ENCODE measurements at places on chromosomes 12 and 14.

DNA sequence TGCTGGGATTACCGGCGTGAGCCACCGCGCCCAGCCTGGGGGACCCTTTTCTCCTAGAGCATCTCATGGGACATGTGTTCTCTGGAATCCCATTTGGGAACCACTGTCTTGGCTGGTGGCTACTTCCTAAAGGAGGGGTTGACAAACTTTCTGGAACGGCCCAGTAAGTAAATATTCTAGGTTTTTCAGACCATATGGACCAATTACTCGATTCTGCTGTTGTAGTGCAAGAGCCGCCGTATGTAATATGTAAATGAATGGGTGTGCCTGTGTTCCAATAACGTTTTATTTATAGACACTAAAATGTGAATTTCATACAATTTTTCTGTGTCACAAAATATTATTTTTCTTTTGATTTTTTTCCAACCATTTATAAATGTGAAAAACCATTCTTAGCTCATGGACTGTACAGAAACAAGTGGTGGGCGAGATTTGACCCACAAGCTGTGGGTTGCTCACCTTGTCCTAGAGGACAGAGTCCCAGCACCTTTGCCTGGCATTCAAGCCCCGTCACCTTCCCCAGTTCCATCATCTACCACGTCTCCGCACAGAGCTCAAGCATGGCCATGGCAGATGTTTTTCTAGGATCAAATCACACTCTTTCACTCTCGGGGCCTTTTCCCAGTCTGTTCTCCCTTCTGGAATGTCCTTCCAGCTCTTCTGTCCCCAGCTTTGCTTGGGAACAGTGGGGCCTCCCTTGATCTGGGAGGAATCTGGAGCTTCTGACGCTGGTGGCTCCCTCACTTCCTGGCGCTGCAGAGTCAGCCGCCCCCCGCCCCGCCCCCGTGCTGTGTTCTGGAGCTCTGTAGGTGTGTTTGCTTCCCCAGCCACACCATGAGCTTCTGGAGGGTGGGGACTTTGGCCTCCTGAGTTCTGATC is 17.9 kb upstream of the RCOR1 start:
- DNase-seq = no peak

DNA sequence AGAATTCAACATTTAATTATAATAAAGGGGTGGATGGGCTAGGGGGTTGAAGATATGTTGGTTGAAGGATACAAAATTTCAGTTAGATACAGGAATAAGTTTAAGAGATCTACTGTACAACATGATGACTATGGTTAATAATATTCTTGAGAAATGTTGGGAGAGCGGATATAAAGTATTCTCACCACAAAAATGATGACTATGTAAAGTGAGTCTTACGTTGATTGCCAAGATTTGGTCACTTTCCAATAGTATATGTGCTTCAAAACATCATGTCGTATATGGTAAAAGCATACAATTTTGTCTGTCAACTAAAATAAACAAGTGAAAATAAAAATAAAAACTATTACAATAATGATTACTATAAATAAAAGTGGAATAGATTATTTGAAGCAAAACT is 802.0 kb downstream of the C12orf50 start:
- DNase-seq = no peak

DNA sequence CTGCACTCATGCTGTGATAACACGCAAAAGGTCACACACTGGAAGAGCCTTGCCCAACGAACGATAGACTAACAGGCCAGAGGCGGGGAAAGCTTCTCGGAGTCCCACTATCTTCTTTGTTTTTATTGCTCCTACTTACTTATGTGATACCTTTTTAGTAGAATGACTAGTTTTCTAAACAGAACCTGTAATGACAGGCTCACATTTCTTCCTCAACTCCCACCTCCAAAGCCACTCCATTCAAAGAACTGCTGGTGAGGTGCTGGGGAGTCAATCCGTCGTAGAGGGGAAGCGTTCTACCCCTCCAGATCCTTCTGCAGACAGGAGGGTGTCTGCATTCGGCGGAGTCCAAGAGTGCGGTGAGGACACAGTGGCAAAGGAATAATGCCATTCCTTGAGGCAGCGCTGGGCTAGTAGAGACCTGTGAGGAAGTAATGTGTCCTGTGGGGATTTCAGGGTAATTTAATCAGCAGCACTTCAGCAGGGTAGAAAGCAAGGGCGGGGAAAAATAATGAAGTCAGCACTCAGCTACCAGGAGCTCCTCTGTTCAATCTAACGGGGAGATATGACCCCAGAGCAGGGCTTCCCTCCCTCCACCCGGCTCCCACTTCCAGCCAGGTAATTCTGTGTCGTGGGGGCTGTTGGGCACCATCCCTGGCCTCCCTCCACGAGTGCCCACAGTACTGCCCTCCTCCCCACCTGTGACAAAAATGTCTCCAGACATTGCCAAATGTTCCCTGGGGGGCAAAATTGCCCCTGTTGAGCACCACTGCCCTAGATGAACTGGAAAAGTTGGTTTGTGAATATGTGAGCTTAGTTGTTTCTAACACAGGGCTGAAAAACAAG is 25.2 kb downstream of the SPRING1 start:
- DNase-seq = no peak

DNA sequence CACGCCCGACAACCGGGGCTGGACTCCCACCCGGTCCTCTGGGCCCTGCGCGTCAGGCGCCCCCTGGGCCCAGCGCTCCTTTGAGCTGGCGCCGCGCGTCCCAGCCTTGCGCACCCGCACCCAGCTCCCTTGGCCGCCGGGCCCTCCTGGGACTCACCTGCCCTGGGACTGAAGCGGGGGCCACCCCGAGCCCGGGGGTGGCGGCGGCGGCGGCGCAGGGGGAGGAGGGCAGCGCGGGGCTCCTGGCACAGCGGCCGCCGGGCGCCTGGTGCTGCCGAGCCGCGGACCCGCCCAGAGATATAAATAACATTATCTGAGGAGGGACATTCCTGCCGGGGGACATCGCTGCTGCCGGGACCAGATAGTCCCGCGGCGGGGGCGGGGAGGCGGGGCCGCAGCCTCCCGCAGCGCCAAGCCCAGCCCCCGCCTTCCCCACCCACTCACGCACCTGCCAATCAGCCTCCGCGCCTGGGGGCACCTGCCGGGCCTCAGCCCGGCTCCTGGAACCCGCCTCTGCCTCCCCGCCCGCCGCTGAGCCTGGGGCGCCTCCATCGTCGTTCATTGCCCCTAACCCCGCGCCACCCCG is at the start of gene SPTB:
SPTB (minus strand) TSS at position 273 of the 586 bp plus-strand sequence. CDS start 56,813 bp downstream, outside the sequence.
- DNase-seq = no peak

DNA sequence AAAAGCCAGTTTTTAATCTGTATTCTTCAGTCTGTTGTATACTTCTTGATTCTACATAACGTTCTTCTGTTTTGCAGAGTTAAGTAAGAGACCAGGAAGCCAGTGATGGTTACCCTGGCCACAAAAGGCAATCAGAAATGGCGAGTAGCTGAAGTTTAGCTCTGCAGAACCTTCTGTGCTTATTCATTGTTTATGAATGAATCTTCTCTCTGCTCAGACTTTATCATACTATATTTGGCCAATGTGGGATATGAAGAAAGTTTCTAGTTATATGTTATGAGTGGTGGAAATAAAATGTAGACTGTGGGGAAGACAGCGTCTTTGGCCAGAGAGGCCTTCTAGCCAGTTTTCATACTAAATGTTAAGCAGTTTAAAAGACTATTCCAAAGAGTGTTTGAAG is 249.9 kb upstream of the RGS6 start:
- DNase-seq = no peak

GRCh38 chr14:24137529-24138395 is 1.8 kb downstream of the PSME1 start:
- no peak for DNase-seq

DNA sequence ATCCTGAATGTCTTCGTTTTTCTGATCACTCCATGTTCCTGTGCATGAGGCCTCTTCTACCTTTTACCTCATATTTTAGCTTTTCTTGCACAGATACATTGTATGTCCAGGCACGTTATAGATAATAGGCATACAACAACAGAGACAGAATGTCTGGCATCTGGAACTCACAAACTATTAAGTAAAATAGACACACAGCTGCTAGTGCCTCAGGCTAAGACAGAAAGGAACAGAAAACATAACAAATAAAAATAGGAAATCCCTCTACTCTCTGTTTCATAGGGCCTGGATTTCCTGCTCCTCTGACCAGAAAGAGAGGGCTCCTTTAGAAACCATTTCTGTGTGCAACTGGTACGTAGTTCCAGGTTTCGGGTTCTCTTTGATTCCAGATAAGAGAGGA is 48.6 kb downstream of the ATXN7L3B start:
- DNase-seq = no peak

DNA sequence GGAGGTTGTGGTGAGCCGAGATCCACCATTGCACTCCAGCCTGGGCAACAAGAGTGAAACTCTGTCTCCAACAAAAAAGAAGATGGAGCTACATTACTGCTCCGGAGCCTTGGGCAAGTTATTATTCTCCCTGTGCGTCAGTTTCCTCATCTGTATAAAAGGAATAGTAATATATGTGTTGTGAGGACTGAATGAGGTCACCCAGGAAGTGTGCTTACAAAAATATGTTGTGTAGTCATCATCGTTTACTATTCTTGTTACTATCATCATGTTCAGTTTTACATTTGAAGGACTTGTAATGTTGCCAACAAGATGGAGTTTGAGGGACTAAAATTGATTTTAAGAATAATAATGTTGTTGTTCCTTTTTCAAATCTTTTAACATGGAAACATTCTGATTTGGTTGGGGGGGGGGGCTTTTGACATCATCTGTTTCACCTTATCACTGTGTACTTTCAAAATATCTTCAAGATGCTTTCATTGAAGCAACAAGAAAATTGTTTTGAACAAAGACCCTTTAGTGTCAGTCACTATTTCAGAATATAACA is 156.8 kb downstream of the PDE3A start:
- DNase-seq = no peak

GRCh38 chr14:24888532-24888931 is 161.4 kb downstream of the STXBP6 start:
- no peak for DNase-seq

GRCh38 chr12:120142231-120142877 is 25.8 kb upstream of the RAB35 start:
- DNase-seq = no peak

GRCh38 chr12:49808686-49809380 is 19.4 kb downstream of the NCKAP5L start:
- DNase-seq = no peak

GRCh38 chr14:95227279-95227860 is 70.0 kb upstream of the DICER1 start:
- DNase-seq = no peak

DNA sequence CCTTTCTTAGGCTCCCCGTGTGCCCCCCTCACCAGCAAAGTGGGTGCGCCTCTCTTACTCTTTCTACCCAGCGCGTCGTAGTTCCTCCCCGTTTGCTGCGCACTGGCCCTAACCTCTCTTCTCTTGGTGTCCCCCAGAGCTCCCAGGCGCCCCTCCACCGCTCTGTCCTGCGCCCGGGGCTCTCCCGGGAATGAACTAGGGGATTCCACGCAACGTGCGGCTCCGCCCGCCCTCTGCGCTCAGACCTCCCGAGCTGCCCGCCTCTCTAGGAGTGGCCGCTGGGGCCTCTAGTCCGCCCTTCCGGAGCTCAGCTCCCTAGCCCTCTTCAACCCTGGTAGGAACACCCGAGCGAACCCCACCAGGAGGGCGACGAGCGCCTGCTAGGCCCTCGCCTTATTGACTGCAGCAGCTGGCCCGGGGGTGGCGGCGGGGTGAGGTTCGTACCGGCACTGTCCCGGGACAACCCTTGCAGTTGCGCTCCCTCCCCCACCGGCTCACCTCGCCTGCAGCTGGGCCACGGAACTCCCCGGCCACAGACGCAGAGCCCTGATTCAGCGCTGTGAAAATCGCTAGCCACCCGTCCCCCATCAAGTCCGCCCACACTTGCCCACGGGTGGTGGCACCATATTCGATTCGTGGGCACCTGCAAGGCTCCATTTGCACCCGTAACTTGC is 1.3 kb downstream of the TMEM233 start:
- no peak for DNase-seq

DNA sequence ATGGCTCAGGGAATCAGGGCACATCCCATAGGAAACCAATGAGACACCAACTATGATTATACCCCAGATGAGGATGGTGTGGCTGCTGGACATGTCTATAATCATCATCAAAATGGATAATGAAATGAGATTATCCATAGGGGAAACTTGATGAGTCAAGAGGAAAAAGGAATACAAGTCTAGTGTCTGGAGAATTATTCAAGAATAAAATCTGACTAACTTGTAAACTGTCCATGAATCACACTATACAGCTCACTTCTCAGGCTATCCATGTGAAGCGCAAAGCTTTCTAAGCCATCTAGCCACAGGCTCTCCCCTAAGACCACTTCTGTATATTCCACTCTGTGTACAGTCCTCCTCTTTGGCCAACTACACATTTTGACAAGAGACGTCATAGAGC is 52.5 kb downstream of the DUSP16 start:
- no peak for DNase-seq

- no peak for DNase-seq
Measured at GRCh38 chr12:104521731-104522130, 65.0 kb downstream of the CHST11 start.

- DNase-seq = no peak
Measured at GRCh38 chr12:2618291-2618995, 176.3 kb upstream of the FKBP4 start.
